Stimulated activated CD8-positive, alpha-beta memory T cell treated with anti-CD3 and anti-CD28 coated beads, Interleukin-15, amount 100 ng/mL, for 4 hours (primary cell): ENCODE measurements at places on chromosomes 6 and 20.

- no peak for DNase-seq
These were observed 24.1 kb downstream of the LGSN start for GRCh38 chr6:63295553-63296194.

DNA sequence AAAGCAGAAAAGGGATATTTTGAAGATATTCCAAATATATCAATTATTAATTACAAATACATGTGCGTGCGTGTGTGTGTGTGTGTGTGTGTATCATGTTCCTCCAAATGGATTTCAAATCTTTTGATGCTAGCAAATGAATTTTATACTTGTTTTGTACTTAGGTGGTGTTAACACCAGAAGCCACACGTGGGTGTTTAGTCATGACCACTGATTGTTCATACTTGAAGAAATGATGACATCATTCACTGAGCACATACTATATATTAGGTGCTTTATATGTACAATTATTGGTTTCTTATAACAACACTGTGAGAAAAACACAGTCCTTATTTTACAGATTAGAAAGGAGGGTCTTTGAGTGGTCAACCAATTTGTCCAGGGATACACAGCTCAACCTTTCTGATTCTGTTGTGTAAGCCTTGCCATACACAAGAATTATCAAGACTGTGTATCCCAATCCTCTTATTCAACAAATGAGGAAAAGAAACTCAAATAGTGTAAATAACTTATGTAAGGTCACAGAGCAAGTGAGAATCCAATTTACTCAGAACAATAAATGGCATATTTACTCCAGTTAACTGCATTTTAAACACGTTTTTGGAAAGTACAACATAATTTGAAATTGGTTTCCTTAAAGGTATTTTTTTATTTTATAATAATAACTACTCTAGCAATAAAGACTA, 88.5 kb downstream of the BCAS1 start:
- DNase-seq, result no peak

- DNase-seq, result no peak
These were observed 483.3 kb upstream of the RNF217 start for GRCh38 chr6:124478906-124479305.

DNA sequence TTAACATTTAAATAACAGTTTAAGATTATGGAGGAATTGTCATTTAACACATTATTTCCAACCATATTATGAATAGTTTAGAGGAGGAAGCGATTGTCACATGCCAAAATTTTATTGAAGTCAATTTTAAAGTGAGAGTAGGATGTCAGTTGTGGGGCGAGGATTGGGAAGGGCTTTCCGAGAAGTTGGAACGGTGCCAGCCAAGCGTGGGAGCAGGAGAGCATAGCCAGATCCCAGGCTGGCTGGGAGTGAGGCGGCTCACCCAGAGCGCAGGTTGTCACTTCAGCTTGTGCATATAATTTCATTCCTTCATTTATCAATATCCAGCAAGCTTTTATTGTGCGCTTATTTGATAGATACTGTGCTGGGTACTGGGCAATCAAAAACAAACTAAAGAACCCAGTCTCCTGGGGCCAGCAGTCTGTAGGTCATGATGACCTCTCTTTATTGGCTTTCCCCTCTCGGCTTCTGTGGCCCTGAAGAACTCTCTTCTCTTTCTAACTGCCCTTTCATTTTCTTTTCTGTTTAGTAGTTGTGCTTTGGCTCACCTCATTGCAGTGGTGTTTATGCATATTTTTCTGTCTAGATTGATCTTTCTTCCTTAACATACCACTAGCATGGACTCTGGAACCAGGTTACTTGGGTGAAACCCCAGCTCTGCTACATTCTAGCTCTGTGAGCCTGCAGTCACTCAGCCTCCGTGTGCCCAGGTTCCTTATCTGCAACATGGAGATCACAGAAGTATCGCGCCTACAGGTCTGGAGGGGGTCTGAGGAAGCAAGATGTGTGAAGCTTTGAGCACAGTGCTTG, 6.4 kb downstream of the CEP43 start:
- no peak for DNase-seq

DNA sequence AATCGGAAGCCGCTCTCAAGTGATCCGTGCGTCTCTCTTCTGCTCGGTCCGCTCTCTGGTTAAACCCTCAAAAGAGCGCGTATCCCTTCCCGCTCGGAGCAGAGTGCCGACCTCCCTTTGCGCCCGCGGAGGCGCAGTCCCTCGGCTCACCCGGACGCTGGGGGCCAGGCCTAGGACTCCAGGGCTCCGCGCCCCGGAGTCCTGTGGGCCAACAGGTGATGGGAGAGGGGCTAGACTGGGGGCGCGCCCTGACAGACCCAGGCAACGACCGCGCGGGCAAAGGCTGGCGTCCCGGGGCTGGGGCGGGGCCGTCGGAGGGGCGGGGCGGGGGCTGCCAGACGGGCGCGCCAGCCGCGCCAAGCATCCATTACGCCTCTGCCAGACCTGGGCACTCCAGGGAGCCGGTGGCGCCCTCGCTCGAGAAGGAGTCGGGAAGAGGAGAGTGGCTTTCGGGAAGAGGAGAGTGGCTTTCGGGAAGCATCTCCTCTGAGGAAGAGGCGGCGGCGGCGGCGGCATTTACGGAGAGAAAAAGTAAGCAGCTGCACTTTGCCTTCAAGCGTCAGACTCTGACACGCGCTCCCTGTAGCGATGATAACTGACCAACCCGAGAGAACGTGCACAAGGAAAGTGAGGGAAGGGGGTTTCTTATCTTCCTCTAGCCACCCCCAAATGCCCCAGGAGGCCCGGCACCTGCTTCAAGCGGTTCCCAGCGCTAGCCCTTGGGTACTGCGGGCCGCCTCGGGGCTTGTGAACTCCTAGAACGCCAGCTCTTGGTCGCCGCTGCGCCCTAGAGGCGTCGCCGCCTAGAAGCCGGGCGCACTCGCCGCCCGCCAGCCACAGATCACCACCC, 2.6 kb downstream of the EPHA7 start:
- no peak for DNase-seq

DNA sequence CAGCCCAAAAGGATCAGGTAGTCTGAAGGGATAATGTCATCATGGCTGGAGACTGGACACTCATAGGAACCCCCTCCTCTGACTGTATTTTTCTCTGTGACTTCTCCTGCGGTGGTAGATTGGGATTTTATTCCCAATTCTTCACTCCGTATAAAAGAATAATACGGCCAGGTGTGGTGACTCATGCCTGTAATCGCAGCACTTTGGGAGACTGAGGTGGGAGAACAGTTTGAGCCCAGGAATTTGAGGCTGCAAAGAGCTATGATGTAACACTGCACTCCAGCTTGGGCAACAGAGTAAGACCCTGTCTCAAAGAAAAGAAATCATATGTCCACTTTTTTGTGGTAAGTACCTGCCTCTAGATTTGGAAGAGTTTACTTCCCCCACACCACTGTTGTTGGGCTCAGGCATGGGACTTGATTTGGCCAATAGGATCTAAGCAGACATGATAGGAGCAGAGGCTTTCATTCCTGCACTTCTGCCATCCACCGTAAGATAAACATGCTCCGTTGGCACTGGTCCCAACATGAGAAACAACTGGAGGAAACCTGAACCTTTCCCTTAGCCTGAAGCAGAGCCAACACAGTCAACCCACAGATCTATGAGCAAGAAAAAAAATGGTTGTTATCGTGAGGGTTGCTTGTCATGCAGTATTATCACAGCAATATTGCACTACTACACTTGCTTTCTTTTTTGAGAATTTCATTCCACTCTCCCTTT, 82.0 kb downstream of the JPH2 start:
- DNase-seq, result no peak

DNA sequence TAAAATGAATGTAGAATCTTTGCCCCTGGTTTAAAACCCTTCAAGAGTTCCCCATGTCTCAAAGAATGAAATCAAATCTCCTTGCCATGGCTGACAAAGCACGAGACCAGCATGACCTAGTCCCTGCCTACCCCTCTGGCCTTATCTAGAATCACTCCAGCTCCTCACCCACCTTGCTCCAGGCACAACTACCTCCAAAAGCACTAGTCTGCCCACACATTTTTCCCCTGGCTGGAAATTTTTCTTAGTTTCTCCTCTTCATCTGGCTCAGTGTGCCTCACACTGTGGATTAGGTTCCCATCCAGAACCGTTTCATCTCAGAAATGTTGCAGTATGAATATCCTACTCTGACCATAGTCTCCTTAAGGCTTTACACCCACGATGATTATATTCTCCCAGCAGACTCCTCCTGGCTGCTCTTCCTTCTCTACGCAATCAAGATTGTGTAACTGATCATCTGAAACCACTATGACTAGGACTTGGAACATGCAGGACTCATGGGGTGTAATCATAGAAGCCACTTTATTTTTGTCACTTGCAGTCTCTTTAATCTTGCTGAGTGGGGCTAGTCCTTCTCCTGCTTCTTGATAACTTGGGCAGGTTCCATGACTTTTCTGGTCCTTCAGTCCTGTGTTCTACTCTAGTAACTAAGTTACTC, 7.8 kb upstream of the MRS2 start:
- no peak for DNase-seq

DNA sequence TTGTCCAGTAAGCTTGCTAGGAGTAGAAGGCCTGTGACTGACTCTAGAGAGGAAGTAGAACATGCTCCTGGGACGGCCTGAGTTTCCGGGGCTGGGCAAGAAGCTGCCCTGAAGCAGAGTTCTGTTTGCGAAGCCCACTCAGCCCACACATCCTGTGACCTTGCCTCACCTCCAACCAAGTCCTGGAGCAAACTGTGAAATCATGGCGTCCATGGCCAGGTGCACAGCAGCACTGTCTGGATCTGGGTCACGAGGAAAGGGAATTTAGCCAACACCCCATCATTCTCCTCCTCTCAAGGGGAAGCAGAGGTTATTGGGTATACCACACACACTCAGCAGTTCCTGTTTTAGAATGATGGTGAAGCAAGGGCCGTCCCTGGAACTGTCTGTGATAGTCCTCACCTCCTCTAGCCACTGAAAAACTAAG, 87.5 kb downstream of the CRYBG1 start:
- DNase-seq, result no peak

GRCh38 chr6:154960299-154960843, 34.7 kb upstream of the TIAM2 start:
- no peak for DNase-seq

GRCh38 chr20:37071481-37071911, 24.3 kb downstream of the RBL1 start:
- peak; percentile 5 for DNase-seq

GRCh38 chr6:18753076-18753475, 365.9 kb downstream of the RNF144B start:
- no peak for DNase-seq

- no peak for DNase-seq
These were observed 72.6 kb upstream of the PLEKHG1 start for GRCh38 chr6:150527100-150527499.

GRCh38 chr6:106300944-106301343, 24.6 kb downstream of the ATG5 start:
- no peak for DNase-seq

- no peak for DNase-seq
These were observed 480.6 kb downstream of the QKI start for GRCh38 chr6:163895162-163895561.

- DNase-seq, result no peak
These were observed 17.7 kb downstream of the CLIC5 start for GRCh38 chr6:45997875-45998506.
